K562 (cell line): ENCODE measurements at places on chromosomes 6 and 20.

- peaks cover 11% of the 10 kb centered on the region for H3K27me3 ChIP-seq
- no peaks in the 10 kb centered on the region for H3K36me3 ChIP-seq
- H3K27ac ChIP-seq: no peak overlapping the region
- DNase-seq: no peak
Observed at GRCh38 chr6:36150283-36150682, 20.0 kb downstream of the MAPK13 start.

DNA sequence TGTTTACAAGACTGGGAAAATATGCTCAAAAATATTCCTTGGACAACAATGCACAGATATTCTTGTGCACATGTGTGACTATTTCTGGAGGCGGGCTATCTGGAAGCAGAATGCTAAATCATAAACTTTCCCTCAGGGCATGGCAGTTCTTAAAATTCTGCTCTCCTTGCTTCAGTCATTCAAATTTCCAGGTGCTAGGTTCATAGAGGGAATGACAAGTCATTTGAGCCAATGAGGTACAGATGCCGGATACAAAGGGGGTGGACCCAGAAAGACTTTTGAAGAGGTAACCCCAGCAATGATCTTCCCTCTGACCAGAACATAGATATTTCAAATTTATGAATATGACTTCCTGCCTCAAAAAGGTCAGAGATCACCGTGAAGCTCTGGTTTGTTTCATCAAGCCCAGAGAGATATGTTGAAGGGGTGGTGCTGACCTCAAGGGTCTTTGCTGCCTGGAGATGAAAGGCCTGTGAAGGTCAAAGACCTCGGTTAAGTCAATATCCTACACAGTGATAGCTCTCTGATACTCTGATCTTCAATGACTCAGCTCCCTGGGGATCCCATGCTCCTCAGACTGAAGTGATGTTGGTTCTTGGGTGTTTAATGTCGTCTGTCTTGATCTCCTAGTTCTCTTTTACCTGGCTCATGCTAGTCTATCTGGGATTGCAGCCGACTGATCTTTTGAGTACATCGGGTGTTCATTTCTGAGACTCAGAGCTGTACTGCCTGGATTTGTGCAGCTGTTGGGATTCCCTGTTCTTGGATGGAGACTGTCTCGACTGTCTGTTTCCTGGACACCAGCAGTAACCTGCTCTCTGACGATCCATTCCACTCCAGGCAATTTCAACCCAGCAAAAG lies 47.5 kb upstream of the TSHZ2 start:
- no peak overlapping the region for H3K27ac ChIP-seq
- H3K36me3 ChIP-seq: no peaks in the 10 kb centered on the region

- no peak for DNase-seq
- H3K4me1 ChIP-seq: no peaks in the 10 kb centered on the region
- H3K27me3 ChIP-seq: no peaks in the 10 kb centered on the region
- no peak overlapping the region for H3K4me3 ChIP-seq
Observed at GRCh38 chr6:149094156-149094555, 223.4 kb upstream of the TAB2 start.

DNA sequence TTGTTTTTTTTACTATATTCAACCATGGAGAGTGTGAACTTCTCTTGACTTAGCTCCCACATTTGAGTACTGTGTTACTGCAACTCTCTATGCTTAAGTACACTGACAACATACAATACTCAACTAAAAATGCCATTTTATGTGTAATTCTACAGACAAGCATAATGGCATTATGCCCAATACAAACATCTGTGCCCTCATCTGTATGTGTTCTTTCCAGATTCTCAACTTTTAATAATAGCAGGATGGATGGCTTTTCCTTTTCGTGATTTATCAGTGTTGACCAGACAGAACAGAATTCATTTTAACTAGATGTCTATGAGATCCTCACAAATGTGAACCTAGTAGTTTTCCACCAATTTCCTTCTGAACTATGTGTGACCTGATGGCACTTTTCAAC lies 84.2 kb upstream of the MARCKS start:
- no peaks in the 10 kb centered on the region for H3K36me3 ChIP-seq
- no peak for DNase-seq
- no peak overlapping the region for H3K4me3 ChIP-seq
- no peaks in the 10 kb centered on the region for H3K27me3 ChIP-seq

GRCh38 chr6:68497927-68498326 lies 137.2 kb upstream of the ADGRB3 start:
- H3K4me1 ChIP-seq: no peaks in the 10 kb centered on the region
- H3K36me3 ChIP-seq: no peaks in the 10 kb centered on the region
- no peak overlapping the region for H3K4me3 ChIP-seq

GRCh38 chr20:47346172-47346571 lies 10.3 kb downstream of the ZMYND8 start:
- peaks cover 50% of the 10 kb centered on the region for H3K4me1 ChIP-seq
- peak overlapping the region; percentile 19; the same call in 1 of the 3 replicates for H3K27ac ChIP-seq
- H3K27me3 ChIP-seq: no peaks in the 10 kb centered on the region
- peaks cover 91% of the 10 kb centered on the region for H3K36me3 ChIP-seq
- no peak for DNase-seq

DNA sequence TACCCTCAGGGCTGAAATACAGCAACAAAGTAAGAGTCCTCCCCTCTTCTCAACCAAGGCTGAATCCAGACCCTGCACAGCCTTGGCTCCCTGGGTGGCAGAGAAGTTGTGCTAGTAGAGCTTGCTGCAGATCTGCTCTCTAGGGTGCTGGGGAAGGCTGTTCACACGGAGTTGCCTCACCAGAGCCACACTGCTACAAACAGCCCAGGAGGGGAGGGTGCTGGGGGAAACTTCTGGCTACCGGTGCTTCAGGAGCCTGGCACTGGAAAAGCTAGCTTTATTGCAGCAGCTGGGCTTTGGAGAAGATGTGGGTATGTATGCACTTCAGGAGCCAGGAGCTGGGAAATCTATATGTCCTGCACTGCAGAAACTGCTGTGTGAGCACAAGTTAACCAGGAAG lies 37.6 kb upstream of the SUPT3H start:
- H3K36me3 ChIP-seq: no peaks in the 10 kb centered on the region
- DNase-seq: no peak
- no peaks in the 10 kb centered on the region; the same call in 2 of the 3 replicates for H3K4me1 ChIP-seq
- no peak overlapping the region for H3K4me3 ChIP-seq
- H3K27ac ChIP-seq: no peak overlapping the region

- no peak overlapping the region for H3K27ac ChIP-seq
- no peak for DNase-seq
- no peak overlapping the region for H3K4me3 ChIP-seq
- H3K36me3 ChIP-seq: no peaks in the 10 kb centered on the region
- H3K4me1 ChIP-seq: no peaks in the 10 kb centered on the region
Observed at GRCh38 chr20:17298751-17299150, 71.9 kb downstream of the PCSK2 start.

GRCh38 chr6:21654361-21654760 lies 60.8 kb downstream of the SOX4 start:
- no peak for DNase-seq
- H3K27ac ChIP-seq: no peak overlapping the region
- no peaks in the 10 kb centered on the region for H3K4me1 ChIP-seq

GRCh38 chr6:133972388-133972787 lies 19.4 kb downstream of the TBPL1 start:
- H3K4me3 ChIP-seq: no peak overlapping the region
- H3K4me1 ChIP-seq: peaks cover 3% of the 10 kb centered on the region; the same call in 1 of the 2 replicates
- H3K36me3 ChIP-seq: peaks cover 45% of the 10 kb centered on the region; the same call in 2 of the 3 replicates
- H3K27ac ChIP-seq: peak overlapping the region; percentile 67; the same call in 1 of the 3 replicates
